ENCODE measurements at places on chromosomes 6 and 20.
A peak's percentile ranks its signal among the peaks of the same experiment; 100 is the strongest.

DNA sequence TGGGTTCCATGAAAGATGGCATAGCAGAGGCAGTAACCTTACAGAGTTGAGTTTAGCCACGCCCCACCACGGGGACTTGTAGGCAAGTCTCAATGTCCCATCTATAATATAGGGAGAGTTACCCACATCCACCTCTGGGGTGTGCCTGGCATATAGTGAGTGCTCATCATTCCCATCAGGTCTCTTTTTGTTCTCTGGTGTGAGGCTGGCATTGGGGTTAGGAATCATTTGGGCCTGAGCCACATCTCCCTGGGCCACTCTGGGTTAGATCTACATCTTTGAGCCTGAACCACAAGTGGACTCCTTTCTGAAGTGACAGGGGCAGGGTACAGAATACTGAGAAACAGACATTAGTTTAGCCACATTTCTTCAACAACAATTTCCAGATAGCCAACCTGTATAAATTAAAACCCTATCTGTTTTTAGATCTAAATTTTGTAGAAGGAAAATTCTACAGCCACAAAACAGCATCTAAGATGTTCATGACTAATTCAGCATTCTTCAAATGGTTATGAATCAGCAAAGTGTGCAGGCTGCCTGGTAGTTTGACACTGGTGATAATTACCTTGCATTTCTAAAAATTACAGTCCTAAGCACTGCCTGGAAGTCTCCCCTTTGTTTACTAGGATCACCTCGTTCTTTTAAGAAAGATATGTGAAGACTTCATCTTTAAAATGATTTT lies 20.1 kb downstream of the RNF24 start:
- DNase-seq = no peak

- no peak for DNase-seq
These were observed 21.9 kb downstream of the RIMS1 start for GRCh38 chr6:71908162-71908765.

- no peak for DNase-seq
These were observed 470.5 kb downstream of the COL12A1 start for GRCh38 chr6:74735304-74735703.

GRCh38 chr20:16752082-16752481 lies 3.9 kb downstream of the OTOR start:
- DNase-seq = no peak

GRCh38 chr6:136989571-136990241 lies 55.1 kb downstream of the IL20RA start:
- no peak for DNase-seq

DNA sequence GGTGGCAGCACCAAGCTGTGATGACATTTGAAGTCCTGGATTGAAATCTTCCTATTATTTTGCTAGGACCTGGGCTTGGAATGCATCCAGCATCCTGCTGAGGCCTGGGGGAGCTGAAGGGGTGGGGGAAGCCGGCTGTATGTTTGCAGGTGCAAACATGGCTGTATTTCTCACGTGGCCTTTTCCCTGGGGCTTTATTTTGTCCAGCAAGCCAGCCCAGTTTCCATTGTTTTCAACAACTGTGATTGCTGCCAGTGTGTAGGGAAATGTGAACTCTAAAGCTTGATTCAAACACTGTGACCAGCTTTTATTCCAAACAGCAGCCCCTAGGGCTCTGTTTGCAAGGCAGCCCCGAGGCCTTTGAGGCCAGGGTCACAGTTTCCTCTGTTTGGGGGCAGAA lies 683.0 kb downstream of the DHX35 start:
- DNase-seq = no peak

DNA sequence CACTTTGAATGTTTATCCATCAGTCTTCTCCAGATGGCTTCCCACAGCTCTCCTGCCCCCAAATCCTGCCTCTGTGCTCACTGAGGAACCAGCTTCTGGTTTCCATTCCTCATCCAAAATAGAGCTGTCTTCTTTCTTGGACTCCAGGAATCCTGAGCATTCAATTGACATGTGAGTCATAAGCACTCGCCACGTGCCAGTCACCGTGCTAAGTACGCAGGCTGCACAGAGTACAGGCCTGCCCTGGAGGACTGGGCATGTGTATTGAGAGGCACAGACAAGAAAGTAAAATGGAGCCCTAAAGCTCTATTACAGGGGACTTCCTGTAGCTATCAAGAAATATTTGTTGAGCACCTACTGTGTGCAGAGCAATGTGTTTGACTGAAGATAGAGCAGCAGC lies 39.7 kb upstream of the LRFN2 start:
- DNase-seq = no peak

DNA sequence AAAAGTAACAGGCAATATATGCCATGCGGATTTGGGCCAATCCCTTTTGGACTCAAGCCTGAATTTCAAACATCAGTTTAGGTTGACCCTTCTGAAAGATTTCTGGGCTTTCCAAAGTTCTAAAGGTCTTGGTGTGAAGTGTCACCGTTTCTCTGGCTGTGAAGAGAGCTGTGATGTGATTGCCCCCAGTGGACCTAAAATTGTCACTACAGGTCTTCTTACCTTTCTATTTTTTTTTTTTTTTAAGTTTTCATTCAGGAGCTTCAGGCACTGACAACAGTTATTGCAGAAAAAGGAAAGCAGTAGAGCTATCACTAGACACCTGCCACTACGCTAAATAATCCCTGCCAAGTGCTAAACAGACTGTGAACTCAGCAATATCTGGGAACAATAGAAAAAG lies 75.7 kb upstream of the OPRM1 start:
- no peak for DNase-seq

DNA sequence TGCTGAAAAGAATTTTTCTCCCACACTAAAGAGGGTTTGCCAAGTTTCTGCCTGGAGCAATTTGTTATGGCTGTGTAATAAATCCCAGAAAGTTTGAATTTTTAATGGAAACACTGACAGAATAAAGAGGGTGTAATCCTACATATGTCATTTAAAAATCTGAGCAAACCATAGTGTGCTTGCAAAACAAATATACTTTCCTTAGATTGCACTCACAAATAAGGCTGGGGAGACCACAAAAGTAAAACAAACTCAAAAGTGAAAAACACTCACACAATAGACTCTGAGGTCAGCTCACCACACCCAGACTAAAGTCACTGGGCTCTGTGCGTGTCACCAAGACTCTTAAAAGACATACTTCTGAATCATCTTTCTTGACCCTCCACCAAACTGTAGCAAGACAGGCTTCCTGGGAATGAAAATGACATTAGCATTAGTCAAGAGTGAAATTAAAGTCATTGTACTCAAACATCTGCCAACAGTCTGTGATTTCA lies 4.8 kb upstream of the ATXN1 start:
- DNase-seq = peak; percentile 74

DNA sequence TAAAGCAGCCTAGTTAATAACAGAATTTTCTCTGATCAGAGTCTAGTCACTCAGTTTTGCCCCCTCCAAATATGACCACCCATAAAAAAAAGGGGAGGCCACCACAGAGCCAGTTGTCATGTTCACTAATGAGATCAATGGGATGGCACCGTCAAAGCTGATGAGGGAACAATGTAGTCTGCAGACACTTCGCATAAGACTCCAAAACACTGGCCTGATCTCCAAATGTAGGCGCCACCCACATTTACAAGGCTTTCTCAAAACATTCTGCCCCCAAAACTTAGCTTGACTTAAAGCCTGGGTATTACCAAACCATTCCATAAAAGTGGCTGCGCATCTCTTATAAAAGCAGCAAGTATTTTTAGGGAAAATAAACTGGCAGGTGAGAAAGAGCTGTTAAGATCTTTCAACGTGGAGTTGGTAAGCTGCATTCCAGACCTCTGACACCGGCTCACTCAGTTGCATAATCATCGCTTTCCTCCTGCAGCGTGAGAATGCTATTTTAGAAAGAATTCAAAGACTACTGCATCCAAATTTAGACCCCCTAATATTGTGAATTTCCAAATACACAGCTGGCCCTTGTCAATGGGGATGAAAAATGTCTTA lies 59.3 kb downstream of the TBC1D7 start:
- DNase-seq = no peak

DNA sequence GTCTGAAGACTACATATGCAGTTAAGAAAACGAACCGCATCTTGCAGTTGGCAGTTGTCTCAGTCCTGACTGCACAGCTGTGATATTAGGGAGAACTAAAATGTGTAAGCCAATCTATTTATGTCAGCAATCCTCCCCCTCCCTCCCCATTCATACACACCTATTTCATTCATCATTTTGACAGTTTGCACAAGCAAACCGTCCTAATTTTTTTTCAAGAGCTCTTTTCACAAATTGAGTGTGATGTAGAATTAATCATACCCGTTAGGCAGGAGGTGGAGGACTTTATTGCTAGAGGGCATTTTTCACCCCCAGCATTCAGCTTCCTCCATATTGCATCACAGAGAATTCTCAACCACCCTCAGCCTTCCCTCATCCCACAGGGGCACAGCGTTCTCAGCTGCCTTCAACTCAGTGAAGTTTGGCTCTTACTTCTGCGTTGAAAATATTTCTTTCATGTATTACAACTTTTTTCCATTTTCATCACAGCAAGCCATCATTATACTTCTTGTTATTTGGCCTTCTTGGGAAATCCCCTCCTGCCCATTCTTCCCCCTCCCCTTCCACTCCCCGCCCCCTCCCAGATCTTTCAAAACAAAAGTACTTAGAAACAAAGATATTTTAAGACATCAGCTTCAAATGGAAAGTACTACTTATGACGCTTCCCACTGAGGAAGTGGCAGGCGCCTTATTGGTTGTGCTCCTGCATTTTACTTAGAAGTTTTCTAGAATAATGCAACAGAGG lies 37.5 kb downstream of the NOX3 start:
- peak; percentile 86 for DNase-seq

- DNase-seq = no peak
These were observed 20.4 kb upstream of the NOTCH4 start for GRCh38 chr6:32244270-32244669.

- DNase-seq = no peak
These were observed 236.8 kb downstream of the PACRG start for GRCh38 chr6:162964488-162965140.

GRCh38 chr6:29487660-29488059 lies at the start of gene MAS1L:
TSS of gene MAS1L (minus strand) at chr6:29487956. CDS start at chr6:29487902, 54 bp downstream.
- no peak for DNase-seq

DNA sequence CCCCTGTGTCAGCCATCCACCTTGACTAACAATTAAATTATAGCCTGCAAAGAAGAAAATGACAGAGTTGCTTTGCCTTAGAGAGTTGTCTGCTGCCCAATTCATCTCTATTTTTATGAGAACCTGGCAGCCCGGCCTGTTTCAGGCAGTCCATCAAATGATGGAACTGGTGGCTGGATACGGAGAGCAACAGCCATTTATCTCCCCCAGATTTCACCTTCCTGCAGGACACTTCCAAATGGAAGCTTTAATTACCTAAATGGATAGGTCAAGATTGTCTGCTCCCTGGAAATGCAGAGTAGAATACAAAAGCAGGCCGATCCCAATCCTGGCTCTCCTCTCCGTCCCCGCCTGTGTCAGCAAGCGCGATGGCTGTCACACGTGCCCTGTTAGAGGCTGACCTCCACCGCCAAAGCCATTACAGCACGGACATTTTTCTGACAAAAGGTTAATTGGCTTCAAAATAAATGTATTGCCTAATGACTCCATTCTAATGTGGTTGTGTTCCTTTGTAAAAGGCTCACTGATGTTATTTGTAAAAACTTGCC lies 86.7 kb downstream of the PACRG start:
- DNase-seq = no peak

All from CD14-positive monocyte (primary cell).